ENCODE measurements at places on chromosomes 13 and 19. TPM values are rescaled to one million over a fixed set of nuclear protein-coding genes. Genes with fewer than 3 reads are reported as not detected.
A peak's percentile ranks its signal among the peaks of the same experiment; 100 is the strongest.

DNA sequence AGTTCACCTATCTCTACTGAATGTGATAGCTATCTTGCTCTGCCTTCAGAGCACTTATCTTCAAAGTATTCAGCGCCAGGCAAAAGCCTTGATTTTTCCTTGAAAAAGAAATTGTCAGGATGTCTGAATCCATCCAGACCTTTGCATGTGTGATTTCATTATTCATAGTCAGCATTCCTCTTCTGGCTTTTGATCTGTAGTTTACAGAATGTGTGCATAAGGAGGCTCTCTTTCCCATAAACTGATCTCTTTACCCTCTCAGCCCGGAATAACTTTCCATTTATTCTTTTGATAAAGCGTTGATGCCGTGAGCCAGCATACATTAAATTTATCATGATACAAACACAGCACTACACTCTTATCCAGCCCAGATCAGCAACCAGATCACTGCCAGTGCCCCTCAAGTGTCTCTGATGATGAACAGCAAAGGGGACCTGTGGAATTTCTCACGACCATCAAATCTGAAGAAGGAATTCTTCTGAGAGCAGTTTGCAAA, 130.8 kb downstream of the DNAJC15 start:
- no peak for DNase-seq

- DNase-seq, result no peak
Measured at GRCh38 chr13:60265566-60265965, 101.8 kb upstream of the DIAPH3 start.

GRCh38 chr19:55259540-55260210, 858 bp upstream of the PPP6R1 start:
- no peak for DNase-seq

- DNase-seq, result no peak
Measured at GRCh38 chr19:47499863-47500830, 14.7 kb downstream of the NAPA start.

- DNase-seq, result peak; percentile 21
Measured at GRCh38 chr13:45167611-45168554, 33.0 kb downstream of the KCTD4 start.

DNA sequence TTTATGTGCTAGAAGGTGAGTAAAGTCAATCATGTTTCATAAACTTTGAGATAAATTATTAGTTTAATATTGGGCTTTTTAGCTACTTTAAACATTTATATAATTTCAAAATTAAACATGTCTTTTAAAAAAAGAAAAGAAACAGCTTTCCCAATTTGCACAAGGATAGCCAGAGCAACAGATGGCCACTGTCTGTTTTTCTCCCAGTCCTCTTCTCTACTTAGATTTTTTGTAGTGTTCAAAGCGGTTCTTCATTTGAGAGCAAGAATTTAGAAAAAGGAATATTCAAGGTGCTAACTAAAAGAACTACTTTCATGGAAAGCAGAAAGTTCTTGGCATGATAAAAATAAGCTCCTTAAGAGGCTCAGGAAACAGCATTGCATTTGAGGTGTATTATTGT, 128.3 kb upstream of the MIR17HG start:
- DNase-seq, result no peak

DNA sequence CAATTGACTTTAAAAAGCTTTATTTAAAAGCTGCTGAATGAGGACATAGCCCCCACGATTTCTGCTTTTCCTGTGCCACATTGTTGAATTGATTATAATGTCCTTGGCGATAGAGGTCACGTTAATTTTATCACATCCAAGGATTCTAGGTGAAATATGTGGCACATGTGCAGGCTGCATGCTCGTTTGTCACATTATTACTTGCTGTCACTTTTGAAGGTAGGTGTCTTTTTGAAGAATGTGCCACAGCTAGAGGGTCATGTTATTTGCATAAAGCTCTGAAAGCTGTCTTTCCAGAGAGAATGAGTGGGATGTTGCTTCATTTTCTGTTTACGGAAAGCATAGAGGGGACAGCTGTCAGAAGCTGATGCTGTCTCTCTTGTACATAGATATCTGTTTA, 927.6 kb upstream of the ATXN8OS start:
- DNase-seq, result no peak

DNA sequence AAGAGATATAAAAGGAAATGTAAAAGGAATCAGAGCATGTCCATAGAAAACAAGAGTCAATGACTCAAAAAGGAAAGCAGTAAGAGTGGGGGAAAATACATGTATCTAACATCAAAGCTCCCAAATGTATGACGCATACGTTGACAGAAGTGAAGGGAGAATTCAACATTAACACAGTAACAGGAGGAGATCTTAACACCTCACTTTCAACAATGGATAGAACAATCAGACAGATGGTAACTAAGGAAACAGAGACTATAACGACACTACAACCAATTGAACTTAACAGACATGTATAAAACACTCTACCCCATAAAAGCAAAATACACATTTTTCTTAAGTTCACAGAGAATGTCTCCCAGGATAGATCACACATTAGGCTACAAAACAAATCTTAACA, 774.8 kb upstream of the ARGLU1 start:
- no peak for DNase-seq

TMEM86B gene
- total RNA-seq, result 5.1 TPM

- DNase-seq, result no peak
Measured at GRCh38 chr13:100724568-100724967, 50.0 kb upstream of the TMTC4 start.

DNA sequence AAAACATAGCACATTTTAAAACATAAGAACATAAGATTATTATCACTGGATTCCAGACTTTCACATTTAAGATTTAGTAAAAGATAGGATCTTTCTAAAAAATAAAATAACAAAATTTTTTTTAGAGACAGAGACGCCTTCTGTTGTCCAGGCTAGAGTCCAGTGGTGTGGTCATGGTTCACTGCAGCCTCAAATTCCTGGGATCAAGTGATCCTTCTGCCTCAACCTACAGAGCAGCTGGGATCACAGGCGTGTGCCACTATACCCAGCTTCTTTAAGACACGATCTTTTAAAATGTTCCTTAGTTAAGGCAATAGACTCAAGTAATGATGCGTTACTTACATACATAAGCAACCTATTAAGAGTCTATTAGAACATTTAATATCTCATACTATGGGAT, 32.7 kb downstream of the ALG5 start:
- no peak for DNase-seq

DNA sequence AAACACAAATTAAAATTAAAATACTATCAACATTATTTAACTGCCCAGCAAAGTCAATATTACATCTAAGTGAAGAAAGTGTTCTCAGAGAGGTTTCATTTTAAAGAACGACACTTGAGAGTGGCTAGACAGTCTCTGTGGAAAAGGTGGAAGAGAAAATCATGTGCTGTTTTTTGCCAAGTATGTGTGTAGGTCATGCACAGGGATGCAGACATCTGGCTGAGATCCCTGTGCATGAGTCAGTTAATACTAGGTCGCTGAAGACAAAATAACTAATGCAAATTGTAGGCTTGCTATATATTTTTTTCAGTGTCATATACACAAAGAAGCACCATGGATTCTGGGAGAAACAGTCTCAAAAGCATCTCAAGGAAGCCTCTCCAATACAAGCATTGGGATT, 44.3 kb upstream of the ENOX1 start:
- DNase-seq, result no peak

LILRB5 gene
- 18.4 TPM for total RNA-seq

DNA sequence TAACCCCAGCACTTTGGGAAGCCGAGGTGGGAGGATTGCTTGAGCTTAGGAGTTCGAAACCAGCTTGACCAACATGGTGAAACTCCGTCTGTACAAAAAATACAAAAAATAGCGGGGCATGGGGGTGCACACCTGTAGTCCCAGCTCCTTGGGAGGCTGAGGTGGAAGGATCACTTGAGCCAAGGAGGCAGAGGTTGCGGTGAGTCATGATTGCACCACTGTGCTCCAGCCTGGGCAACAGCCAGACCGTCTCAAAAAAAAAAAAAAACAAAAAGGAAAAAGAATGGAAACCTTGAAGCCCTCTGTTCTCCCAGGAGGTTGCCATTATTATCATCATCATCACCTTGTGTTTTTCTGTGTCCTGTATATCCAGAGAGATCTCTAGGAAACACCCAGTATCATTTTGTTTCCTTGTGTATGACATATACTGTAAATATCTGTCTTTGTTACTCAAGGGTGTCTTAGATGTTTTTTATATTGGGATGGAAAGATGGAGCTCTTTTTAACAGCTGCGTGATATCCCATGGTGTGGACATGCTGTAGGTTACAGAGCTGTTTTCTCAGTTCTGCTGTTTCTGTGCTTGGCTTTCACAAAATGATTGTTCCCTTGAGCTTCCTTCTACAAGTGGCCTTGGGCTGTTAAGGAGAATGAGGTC, 11.8 kb downstream of the CHAF1A start:
- no peak for DNase-seq

GRCh38 chr19:18126097-18126496, 26.9 kb upstream of the PIK3R2 start:
- DNase-seq, result no peak

All from adrenal gland (tissue), 19 donors.